ENCODE measurements at places on chromosomes 3 and 15.

DNA sequence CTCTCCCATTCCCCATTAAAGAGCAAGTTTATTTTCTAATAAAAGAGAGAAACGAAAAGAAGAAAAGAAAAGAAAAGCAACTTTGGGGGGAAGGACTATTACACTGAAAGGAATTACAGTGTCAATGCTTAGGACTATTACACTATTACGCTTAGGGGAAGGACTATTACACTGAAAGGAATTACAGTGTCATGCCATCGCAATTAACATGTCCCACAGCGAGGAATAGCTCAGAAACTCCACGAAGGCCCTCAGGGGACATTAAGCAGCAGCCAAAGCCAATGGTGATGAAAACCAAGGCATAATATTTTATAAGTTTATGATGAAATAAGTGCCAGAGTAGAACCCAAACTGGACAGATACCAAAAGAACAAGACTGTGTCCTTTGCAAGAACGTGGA is 22.1 kb upstream of the DET1 start:
- no peak for DNase-seq

GRCh38 chr3:50396502-50396901 is 37.2 kb upstream of the TMEM115 start:
- DNase-seq: no peak

DNA sequence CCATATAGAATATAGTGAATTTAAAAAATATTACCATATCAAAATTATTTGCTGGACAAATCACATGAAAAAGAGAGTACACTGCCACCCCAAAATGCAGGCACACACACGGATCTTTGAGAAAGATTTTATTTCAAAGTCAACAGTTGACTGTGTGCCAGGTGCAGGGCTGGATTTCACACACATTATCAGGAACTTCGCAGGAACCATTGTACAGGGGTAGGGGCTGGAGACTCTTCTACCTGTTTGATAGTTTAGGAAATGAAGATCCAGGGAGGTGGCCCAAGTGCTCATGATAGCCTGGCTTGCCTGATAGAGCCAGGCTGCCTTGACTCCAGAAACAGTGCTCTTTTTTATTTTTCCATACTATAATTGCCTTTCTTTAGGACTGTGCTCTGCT is 54.2 kb downstream of the IL1RAP start:
- no peak for DNase-seq

- no peak for DNase-seq
These were observed 450.7 kb upstream of the SEMA6D start for GRCh38 chr15:47266566-47266965.

DNA sequence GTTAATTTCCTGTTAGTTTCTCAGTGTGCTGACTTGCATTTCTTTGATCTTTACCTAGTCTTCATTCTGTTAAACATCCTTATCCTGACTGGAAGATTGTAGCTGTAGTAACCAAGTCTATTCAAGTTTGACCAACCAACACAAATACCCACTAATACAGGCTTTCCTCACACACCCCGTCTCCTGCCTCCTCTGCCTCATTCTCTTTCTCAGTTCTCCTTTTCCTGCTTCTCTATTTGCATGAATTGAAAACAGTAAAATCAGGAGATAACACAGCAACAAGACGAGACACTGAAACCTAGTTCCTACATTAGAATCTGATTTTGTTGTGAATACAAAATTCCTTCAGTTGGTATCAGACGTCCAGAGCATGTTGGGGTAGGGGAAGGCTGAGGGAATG is 116.9 kb upstream of the ARPP21 start:
- DNase-seq: no peak

- DNase-seq: no peak
These were observed 117.8 kb downstream of the OXNAD1 start for GRCh38 chr3:16382845-16383244.

DNA sequence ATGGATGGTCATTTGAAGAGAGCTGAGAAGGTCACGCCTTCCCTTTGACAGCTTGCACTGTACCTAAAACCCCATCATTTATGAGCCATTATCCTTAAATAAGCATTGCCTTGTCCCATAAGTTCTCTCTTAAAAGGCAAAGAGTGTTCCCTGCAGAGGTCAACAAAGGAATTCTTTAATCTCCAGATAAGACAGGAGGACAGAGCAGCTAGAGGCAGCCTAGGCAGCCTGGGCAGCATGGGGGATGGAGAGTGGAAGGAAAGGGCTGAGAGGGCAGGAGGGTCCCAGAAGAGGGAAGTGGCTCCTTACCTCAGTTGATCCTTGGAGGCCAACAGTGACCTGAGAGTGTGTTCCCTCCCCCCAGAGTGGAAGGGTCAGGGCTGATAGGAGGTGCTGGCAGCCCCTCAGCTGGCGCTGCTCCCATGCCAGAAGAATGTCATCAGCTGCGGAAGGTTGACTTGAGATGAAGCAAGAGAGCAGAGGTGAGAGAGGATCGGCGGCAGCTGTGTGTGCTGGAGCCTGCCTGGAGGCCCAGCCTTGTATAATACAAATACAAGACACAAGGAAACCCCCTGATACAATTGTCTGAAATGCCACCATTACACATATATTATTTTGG is 12.8 kb downstream of the KBTBD13 start:
- DNase-seq: no peak

DNA sequence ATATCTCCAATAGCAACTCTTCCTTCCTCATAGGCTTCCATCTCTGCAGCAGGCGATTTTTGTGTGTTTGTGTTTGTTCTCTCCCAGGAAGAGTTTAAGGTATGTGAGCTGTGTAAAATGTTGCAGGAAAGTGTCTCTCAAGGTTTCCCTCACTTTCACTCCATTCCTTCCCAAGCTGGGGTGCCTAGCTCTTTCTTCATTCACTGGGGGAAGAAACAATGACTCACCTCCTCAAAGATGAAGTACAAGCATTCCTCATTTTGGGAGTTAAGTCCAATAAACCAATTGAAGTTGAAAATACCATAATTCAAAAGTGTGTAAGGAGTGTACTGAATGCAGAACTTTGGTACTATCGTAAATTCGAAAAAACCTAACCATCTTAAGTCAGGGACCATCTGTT is 422.7 kb upstream of the CFAP20DC start:
- DNase-seq: no peak

GRCh38 chr15:57384024-57384423 is 7.7 kb downstream of the CGNL1 start:
- DNase-seq: no peak

DNA sequence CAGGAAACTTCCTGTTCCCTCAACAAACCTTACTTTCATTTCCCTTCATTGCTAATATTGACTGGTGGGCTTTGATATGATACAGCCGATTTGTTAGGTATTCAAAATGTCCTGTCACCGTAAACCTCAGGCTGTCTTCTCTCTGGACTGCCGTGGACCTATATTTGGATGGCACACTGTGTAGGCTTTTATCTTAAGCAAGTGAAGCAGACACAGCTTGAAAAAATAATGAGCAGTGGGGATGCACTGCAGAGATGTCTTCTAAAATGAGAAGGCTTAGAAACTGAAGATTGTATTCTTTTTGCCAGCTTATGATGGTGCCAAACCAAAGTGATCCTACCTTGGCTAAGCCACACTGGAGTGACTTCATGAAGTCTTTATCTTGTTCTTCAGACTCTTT is 266.3 kb downstream of the NR1D2 start:
- no peak for DNase-seq

GRCh38 chr3:40753951-40754350 is 229.2 kb downstream of the ZNF621 start:
- no peak for DNase-seq

DNA sequence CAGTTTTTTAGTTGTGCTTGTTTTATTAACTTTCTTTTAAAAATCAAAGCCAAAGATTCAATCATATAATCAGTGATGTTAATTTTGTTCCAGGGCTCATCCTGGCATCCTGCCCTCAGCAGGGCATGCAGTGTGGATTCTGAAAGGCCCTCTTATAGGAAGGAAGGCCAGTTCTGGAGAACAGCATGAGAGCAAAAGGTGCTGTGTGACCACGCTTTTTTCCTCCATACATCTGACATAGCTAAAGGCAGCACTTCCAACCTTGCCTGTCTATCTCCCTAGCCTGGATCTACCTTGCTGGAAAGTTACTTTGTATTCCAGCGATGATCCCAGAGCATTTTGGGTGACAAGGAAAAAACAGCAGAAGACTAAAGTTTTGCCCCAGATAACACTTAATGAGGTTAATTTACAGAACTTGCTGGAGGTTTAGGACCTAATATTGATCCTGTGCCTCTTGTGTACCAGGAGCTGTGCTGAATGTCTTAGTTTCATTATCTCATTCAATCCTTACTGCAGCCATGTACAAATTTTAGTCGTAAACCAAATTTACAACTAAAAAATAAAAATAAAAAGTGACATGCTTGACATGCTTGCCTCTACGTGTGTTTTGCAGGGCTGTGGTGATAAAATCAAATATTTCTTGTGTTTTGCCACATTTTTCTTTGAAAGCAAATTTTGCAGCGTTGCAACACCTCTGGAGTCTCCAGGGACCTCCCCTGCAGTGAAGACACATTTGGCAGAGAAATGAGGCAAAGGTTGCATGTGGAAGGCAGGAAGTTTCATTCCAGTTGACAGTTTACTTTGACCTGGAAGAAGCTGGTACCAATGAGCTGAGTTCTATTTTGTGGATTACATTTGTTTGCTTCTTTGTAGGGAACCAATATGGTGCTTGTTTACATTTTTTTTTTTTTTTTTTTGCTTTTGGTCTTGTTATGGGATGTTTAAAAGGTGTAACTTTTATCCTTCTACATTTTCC is 13.2 kb downstream of the IL1RAP start:
- no peak for DNase-seq

DNA sequence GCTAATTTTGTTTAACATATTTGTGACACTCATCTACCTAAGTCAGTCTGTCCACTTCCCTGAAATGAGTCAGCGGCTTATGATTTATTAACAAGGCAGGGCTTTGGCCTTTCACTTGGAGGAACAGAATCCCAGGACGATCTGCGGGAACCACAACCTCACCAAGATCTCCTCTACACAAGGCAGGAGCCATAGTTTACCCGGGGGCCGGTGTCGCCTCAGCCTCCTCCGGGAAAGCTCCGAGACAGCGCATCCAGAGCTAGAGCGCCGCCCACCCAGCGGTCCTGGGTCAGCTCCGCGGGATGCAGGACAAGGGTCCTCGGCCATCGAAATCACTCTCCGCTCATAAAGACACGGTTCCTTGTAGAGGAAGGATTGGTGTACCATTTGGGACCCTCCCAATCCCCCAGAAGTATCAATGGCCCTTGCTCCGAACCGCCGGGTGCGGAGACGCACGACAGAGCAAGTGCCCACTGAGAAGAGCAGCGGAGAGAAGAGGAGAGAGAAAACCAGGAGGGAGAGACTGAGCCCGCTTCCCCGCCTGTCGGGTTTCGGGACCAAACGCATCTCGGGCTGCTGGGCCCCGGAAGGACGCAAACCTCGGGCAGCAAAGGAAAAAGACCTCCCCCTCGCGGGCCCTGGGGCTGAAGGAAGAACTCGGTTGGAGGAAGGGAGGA is 13.1 kb upstream of the ALCAM start:
- DNase-seq: no peak

DNA sequence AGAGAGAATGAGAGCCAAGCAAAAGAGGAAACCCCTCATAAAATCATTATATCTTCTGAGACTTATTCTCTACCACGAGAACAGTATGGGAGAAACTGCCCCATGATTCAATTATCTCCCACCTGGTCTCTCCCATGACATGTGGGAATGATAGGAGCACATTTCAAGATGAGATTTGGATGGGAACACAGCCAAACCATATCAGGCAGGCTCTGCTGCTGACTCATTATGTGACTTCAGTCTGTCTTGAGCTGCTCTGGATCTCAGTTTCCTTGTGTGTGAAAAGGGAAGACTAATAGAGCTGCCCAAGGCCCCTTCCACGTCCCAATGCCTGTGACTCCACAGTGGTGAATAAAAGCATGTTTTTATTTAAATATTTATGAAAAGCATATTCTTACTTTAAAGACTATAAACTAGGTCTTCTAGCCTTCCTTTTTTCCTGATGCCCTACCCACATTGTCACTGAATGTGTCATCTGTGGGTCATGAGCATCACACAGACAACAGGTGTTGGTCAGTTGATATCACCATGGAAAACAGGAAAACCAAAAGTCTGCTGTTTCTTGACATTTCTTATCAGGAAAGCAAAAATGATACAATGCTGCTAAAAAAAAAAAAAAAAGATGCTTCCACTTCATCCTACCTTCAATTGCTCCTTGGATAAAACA is 96.0 kb upstream of the PPP2R3A start:
- no peak for DNase-seq

DNA sequence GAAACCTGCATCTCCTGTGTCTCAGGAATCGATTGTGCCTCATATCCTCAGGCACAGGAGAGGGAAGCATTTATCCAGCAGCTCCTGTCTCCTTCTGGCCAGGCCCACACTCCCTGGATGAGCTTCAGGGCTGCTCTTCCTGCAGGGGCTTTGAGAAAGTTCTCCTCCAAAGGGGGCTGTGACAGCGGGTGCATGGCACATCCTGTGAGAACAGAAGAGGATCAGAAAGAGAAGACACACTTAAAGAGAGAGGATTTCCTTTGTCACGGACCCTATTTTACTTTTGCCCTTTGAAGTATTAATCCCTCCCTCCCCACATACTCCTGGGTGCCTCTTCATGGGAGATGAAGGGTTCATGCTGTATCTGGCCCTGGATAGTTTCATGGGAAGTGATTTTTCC is 46.0 kb downstream of the MFSD1 start:
- DNase-seq: no peak

- DNase-seq: no peak
These were observed 214.3 kb downstream of the NFKBIZ start for GRCh38 chr3:102063572-102063971.

DNA sequence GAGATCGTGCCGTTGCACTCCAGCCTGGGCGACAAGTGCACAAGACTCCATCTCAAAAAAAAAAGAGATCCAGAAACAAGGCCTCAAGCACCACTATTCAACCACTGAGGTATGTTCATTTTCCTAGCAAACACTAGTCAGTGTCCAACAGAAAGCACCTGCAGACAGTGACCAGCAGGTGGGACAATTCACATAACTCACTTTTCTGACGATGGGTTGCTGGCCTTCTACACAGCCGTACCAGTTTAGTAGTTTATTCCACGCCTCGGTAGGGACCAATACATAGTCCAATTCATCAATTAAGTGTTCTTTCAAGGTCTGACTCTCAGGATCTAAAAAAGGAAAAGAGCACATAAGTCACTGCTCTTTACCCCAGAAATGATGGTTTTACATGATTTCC is 12.4 kb downstream of the USP4 start:
- no peak for DNase-seq

DNA sequence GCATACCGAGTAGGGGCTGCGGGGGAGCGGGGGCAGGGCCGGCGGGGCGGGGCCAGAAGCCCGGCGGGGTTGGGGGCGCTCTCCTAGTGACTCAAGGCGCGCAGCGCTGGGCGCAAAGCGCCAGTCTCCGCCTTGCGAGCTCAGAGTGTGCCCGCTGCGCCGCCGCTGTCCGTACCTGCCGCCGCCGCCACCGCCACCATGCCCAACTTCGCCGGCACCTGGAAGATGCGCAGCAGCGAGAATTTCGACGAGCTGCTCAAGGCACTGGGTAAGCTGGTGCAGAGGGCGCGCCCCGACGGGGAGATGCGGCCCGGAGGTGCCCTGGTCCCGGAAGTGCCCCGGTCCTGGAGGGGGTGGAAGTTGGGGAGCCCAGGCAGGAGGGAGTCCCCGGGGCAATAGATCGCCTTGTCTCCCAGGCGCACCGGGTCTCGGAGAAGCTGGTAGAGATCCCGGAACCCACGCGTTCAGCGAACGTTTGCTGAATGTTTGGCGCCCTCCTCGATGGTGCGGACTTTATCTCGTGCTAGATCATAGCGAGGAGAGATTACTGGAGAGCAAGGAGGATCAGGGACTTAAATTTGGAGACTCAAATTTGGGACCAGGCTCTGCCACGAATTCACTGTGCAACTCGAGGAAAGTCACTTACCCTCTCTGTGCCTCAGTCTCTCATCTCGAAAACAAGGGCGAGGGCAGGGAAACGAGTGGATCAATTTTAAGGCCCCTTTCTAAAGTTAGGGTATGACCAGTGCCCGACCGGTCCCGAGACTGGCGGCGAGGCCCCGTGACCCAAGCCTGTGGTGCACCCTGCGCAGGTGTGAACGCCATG is at the start of gene CRABP1:
CRABP1 (plus strand) TSS at position 123 of the 826 bp plus-strand sequence; CDS start at position 199, 76 bp downstream.
- DNase-seq: no peak
